ENCODE measurements at places on chromosomes 2 and 18. TPM values are rescaled to one million over a fixed set of nuclear protein-coding genes. Genes with fewer than 3 reads are reported as not detected.

Gene C2orf68
- 26.8 TPM for total RNA-seq

Gene MAP3K20
- total RNA-seq, result 9.6 TPM

Gene ZSCAN30
- total RNA-seq, result 15.5 TPM

Gene MOCOS
- total RNA-seq, result 7.2 TPM

Gene SLC4A5
- total RNA-seq, result 0.24 TPM

Gene G6PC2
- not detected for total RNA-seq

Gene CPLX4
- not detected for total RNA-seq

Gene SLC40A1
- total RNA-seq, result not detected

Gene KIAA2012
- total RNA-seq, result 0.03 TPM

Gene AQP12A
- total RNA-seq, result not detected

Gene ZNF385B
- total RNA-seq, result 1.5 TPM
